ENCODE measurements at places on chromosomes 7 and 10. TPM values are rescaled to one million over a fixed set of nuclear protein-coding genes. Genes with fewer than 3 reads are reported as not detected.

LMOD2 gene
- total RNA-seq: not detected

PKD2L1 gene
- not detected for total RNA-seq

EFCAB10 gene
- not detected for total RNA-seq

KLHL7 gene
- total RNA-seq: 37.8 TPM

MBL2 gene
- not detected for total RNA-seq

NRG3 gene
- total RNA-seq: 35.3 TPM

DNA sequence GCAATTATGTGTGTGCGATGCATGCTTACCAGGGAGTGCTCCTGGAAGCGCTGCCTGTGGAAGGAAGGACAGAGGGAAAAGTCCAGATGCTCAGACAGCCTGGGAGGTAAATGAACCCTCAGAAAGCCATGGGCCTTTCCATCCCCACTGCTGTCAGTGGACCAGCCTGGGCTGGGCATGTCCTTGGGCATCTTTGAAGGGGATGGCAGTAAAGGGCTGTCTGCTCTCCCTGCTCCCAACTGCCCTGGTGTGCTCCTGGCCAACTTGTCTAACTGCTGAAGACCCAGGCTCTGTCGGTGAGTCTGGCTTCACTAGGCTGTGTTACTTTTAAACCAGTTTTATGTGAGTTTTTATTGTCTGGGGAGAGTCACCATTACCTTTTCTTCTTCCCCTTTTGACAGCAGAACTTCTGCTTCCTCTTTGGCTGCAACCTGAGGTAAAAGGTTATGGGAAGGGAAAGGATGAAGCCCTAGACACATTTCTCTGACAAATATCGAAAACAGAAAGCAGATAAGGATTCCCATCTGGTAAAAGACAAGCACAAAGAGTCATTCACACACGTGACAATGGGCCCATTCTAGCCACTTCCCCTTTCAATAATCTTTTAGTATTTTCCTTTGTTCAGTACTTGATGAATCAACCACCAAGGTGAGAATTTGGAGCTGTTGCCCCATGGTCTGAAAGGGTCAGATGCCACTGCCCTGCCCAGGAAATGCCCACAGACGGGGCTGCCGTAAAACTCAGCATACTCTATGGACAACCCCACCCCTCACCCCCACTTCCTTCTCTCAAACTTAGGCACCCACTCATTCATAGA is 27.6 kb upstream of the PIK3AP1 start:
- peak; percentile 47 for DNase-seq
- H3K4me3 ChIP-seq: no peak overlapping the region
- H3K27me3 ChIP-seq: no peaks in the 10 kb centered on the region
- peaks cover 24% of the 10 kb centered on the region for H3K4me1 ChIP-seq
- no peaks in the 10 kb centered on the region for H3K36me3 ChIP-seq

- no peak overlapping the region for H3K27ac ChIP-seq
- H3K4me3 ChIP-seq: no peak overlapping the region
- no peaks in the 10 kb centered on the region for H3K36me3 ChIP-seq
- no peaks in the 10 kb centered on the region for H3K27me3 ChIP-seq
Observed at GRCh38 chr7:19491821-19492452, 216.9 kb downstream of the POLR1F start.

DNA sequence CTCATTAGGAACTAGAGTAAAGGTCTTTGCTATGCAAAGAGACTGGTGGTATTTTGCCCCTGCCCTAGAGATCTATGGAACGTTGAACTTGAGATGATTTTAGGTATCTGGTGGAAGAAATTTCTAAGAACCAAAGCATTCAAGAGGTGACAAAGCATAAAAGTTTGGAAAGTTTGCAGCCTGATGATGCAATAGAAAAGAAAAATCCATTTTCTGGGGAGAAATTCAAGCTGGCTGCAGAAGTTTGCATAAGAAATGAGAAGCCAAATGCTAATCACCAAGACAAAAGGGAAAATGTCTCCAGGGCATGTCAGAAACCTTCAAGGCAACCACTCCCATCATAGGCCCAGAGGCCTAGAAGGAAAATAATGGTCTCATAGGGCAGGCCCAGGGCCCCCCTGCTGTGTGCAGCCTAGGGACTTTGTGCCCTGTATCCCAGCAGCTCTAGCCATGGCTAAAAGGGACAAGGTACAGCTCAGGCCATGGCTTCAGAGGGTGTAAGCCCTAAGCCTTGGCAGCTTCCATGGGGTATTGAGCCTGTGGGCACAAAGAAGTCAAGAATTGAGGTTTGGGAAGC is 16.5 kb downstream of the TFPI2 start:
- no peaks in the 10 kb centered on the region for H3K4me1 ChIP-seq
- no peaks in the 10 kb centered on the region for H3K27me3 ChIP-seq
- no peak overlapping the region for H3K27ac ChIP-seq
- no peak overlapping the region for H3K4me3 ChIP-seq
- DNase-seq: no peak
- H3K36me3 ChIP-seq: no peaks in the 10 kb centered on the region

GRCh38 chr7:91137788-91138368 is 126.4 kb upstream of the FZD1 start:
- H3K27me3 ChIP-seq: no peaks in the 10 kb centered on the region
- H3K27ac ChIP-seq: no peak overlapping the region

DNA sequence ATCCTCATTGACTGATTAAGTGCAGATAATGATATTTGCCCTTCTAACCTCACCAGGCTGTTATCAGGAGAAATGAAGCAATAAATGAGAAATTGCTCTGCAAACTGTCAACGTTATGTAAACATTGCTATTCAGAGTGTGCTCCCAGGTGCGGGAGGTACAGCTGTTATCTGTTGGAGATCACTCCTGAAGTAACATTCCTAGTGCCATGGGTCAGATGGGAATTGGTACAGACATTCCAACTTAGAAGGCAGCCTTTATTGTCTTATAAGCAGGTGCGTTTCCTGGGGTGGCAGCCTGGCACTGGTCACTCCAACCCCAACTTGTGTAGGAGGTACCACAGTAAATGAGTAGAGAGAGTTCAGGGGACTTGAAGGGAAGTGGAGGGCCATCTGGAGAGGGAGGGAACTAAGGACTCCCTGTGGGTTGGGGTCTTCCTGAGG is 36.8 kb downstream of the HK1 start:
- peaks cover 28% of the 10 kb centered on the region for H3K36me3 ChIP-seq
- no peaks in the 10 kb centered on the region for H3K27me3 ChIP-seq
- H3K4me3 ChIP-seq: no peak overlapping the region
- DNase-seq: no peak

- no peak overlapping the region for H3K27ac ChIP-seq
- H3K27me3 ChIP-seq: no peaks in the 10 kb centered on the region
- no peak overlapping the region for H3K4me3 ChIP-seq
Observed at GRCh38 chr10:64574371-64574770, 1053.2 kb downstream of the REEP3 start.

GRCh38 chr7:55481155-55481554 is 91.1 kb downstream of the VOPP1 start:
- H3K36me3 ChIP-seq: no peaks in the 10 kb centered on the region
- no peak overlapping the region for H3K4me3 ChIP-seq
- H3K27ac ChIP-seq: no peak overlapping the region
- no peak for DNase-seq
- no peaks in the 10 kb centered on the region for H3K27me3 ChIP-seq

DNA sequence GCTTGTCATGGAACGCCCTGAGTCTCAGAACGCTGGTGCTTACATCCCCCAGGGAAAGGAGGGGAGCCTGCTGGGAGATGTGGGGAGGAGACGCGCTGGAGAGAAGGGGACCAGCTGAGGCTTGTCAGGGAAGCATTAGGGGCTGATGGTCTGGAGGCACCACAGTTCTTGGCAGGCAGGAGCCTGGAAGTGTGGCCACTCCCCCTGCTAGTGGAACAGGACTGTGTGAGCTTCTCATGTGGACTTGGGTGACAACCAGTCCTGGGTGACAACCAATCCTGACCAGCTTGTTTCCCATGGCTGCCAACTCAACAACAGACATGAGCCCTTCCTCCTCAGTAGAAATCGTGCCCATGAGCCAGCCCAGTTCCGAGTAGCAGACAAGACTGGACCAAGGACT is 87.8 kb downstream of the SPDYE5 start:
- peaks cover 3% of the 10 kb centered on the region for H3K36me3 ChIP-seq
- no peak overlapping the region for H3K27ac ChIP-seq
- no peak overlapping the region for H3K4me3 ChIP-seq
- H3K27me3 ChIP-seq: no peaks in the 10 kb centered on the region
- H3K4me1 ChIP-seq: no peaks in the 10 kb centered on the region
- DNase-seq: no peak

DNA sequence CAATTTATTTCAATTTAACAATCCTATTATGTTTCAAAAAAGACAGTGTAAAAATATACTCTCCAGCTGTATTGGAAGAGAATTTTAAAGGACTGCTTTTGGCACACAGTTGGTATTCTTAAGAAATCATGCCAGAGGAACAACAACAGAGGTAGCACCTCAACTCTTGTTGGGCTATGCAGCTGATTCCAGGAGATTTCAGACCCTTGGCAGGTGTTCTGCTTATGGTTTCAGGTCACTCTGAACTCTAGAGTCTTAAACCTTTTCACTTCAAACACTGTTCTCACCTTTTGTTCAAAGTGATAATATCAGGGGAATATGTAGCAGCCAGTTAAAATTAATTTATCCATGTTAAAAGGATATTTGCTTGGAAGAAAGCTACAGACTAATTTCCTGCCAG is 160.1 kb downstream of the PFKFB3 start:
- peaks cover 44% of the 10 kb centered on the region for H3K4me1 ChIP-seq
- no peak for DNase-seq
- H3K27me3 ChIP-seq: no peaks in the 10 kb centered on the region
- no peak overlapping the region for H3K4me3 ChIP-seq

DNA sequence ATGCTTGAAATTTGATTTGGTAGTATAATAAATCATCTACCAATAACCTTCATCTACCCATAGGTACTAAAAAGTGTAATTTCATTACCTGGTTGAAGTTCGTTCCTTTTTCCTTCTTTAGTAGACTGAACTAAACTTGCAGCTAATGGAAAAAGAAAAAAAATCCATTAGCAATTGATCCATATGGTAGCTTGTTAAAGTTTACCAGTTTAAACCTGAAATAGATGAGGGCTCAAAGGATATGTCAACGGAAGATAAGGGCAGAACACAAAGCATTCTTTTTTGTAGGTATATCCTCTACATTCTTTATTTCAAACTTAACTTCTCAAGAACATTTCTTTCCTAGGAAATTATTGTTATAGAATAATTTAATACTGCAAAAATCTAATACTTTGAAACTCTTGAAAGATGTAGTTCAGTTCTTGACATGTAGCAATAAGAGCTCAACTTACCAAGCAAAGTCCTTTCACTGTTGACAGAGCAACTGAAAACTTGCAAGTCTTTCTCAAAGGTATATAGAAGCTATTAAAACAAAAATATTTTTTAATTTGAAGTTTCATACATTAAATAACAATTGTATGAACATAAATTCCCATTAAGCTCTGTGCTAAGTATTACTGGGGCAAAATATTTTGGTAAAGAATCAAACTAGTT is 19.1 kb downstream of the GSAP start:
- no peak overlapping the region for H3K27ac ChIP-seq
- no peaks in the 10 kb centered on the region for H3K36me3 ChIP-seq
- H3K4me3 ChIP-seq: no peak overlapping the region
- H3K4me1 ChIP-seq: peaks cover 17% of the 10 kb centered on the region
- DNase-seq: no peak

GRCh38 chr10:97224483-97225435 is 39.0 kb upstream of the SLIT1 start:
- H3K4me1 ChIP-seq: no peaks in the 10 kb centered on the region
- H3K27ac ChIP-seq: no peak overlapping the region
- H3K4me3 ChIP-seq: no peak overlapping the region

All from Calu3 (cell line).